ENCODE measurements at places on chromosomes 2 and 18.

DNA sequence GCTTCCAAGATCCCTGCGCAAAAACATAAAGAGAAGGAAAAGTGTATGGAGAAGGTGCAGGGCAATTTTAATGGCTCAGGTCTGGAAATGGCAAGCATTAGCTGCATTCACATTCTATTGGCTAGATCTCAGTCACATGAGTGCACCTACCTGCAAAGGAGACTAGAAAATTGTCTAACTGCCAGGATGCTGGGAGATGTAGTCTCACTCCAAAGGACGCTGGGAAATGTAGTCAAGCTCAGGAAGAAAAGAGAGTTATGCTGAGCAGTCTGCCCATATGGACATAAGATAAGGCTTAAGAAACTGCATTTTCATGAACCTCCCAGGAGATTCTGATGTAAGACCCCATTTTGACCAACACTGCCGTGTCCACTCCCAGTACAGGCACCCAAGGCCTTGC is 9.5 kb upstream of the KLHL29 start:
- DNase-seq: no peak
- H3K27me3 ChIP-seq: no peaks in the 10 kb centered on the region
- no peaks in the 10 kb centered on the region for H3K36me3 ChIP-seq
- H3K27ac ChIP-seq: no peak overlapping the region
- no peaks in the 10 kb centered on the region for H3K4me1 ChIP-seq
- no peak overlapping the region for H3K4me3 ChIP-seq

DNA sequence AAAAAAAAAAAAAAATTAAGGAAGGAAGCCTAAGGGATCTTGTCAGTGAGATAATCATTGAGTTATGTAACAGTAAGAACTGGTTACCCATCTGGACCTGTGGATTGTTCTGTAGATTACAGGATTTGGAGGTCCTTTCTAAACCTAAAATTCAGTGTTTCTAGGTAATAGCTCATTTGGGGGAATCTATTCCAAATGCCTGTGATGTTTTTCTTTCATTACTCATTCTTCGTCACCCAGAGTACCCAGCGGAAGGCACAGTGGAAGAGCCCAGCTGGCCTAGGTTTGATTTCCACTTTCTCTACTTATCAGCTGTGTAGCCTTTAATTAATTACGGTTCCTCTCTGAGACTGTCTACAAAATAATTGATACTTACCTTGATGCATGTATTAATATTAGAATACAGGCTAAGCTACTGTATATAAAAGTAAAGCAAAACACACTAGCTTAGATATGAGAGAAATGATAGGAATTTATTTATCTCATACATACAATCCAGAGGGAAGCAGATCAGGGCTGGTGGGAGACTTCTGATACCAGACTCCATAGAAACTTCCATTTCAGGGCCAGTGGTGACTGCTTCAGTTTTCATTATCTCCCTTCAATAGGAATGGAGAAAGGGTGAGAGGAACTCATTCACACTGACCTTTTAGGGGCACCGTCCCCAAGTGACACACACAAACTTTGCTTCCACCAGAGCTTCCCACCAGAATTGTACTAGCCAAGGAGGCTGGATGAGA is 115.8 kb upstream of the NOSTRIN start:
- no peaks in the 10 kb centered on the region for H3K4me1 ChIP-seq
- H3K4me3 ChIP-seq: no peak overlapping the region
- no peaks in the 10 kb centered on the region for H3K27me3 ChIP-seq

GRCh38 chr18:63189817-63190216 is 129.8 kb downstream of the BCL2 start:
- DNase-seq: no peak
- no peak overlapping the region for H3K27ac ChIP-seq
- no peak overlapping the region for H3K4me3 ChIP-seq
- peaks cover 19% of the 10 kb centered on the region for H3K4me1 ChIP-seq
- peaks cover 2% of the 10 kb centered on the region for H3K36me3 ChIP-seq

DNA sequence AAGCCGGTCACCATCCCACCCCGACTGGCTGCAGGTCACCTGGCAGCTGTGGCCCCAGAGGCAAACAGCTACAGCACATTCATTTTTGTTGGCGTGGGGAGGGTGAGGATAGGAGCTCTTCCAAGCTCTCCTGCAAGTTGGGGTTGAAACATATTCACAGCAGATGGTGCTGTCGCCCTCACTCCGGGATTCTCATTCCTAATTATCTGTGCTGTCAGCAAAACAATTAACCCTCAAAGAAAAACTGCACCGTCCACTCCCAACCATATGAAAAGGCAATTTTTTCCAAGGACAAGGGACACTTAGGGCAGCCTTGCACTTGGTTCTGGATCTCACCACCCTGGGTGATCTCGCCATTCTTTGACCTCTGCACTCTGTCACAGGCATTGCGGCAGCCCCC is 68.6 kb downstream of the ZBTB7C start:
- H3K27ac ChIP-seq: no peak overlapping the region
- peaks cover 3% of the 10 kb centered on the region for H3K27me3 ChIP-seq
- no peaks in the 10 kb centered on the region for H3K36me3 ChIP-seq
- no peak overlapping the region for H3K4me3 ChIP-seq
- DNase-seq: no peak

GRCh38 chr2:221572821-221573429 is 821 bp upstream of the EPHA4 start:
- H3K36me3 ChIP-seq: no peaks in the 10 kb centered on the region
- peaks cover 13% of the 10 kb centered on the region for H3K27me3 ChIP-seq
- H3K4me3 ChIP-seq: peak overlapping the region; percentile 84

DNA sequence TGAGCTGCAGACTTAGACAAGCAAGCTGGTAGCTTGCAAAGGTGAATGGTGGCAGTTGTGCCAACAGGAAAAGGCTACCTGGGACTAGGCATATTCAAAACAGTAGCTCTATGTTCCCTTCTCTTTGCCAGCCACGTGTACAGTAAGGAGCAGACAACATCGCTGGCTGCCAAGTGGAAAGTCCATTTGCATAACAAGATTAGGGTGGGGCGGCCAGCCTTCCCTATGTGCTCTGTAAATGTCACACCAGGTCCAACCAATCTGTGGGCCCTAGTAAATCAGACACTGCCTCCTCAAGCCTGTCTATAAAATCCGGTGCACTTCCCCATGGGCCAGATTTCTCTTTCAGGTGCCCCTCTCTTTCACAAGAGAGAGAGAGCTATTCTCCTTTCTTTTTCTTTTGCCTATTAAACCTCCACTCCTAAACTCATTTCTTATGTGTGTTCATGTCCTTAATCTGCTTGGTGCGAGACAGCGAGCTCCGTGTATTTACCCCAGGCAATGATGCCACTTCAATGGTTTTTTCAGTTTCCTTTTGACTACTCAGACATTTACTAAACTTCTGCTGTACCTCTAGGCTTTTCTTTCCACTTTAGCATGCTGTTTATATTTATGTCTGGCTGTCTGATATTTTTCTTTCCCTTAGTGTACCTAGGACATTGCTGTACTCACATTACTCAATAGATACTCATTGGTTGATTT is 297.4 kb upstream of the GCFC2 start:
- no peaks in the 10 kb centered on the region for H3K27me3 ChIP-seq
- no peaks in the 10 kb centered on the region for H3K36me3 ChIP-seq
- H3K4me1 ChIP-seq: no peaks in the 10 kb centered on the region
- no peak overlapping the region for H3K27ac ChIP-seq
- no peak overlapping the region for H3K4me3 ChIP-seq
- no peak for DNase-seq

GRCh38 chr2:187689372-187689771 is 135.1 kb upstream of the TFPI start:
- no peak overlapping the region for H3K4me3 ChIP-seq
- no peak for DNase-seq
- H3K27ac ChIP-seq: no peak overlapping the region
- H3K27me3 ChIP-seq: no peaks in the 10 kb centered on the region

- H3K27me3 ChIP-seq: no peaks in the 10 kb centered on the region
- DNase-seq: no peak
- H3K4me3 ChIP-seq: no peak overlapping the region
- no peak overlapping the region for H3K27ac ChIP-seq
Observed at GRCh38 chr2:161337247-161337646, 29.0 kb downstream of the PSMD14 start.

- DNase-seq: no peak
- H3K36me3 ChIP-seq: no peaks in the 10 kb centered on the region
- H3K27ac ChIP-seq: no peak overlapping the region
Observed at GRCh38 chr2:71787476-71788185, 334.3 kb downstream of the DYSF start.

DNA sequence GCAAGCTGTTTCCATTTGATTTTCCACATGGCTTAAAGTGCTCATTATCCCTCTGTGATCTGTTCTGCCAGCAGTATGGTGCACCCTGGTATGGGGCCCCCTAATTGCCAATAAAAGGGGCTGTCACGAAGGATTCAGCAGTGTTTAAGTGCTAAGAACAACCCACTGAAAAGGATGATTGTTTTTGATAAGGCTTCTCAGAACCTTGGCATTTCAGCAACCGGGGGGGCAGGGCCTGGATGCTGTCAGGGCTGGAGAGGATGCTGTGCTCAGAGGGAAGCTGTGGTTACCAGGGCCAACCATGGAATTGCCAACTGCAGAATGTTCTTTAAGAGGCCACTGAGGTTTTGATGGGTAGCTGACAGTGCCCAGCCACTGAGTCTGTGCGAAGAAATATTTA is 117.8 kb downstream of the CTIF start:
- H3K27me3 ChIP-seq: no peaks in the 10 kb centered on the region
- no peak overlapping the region for H3K4me3 ChIP-seq
- H3K36me3 ChIP-seq: no peaks in the 10 kb centered on the region

DNA sequence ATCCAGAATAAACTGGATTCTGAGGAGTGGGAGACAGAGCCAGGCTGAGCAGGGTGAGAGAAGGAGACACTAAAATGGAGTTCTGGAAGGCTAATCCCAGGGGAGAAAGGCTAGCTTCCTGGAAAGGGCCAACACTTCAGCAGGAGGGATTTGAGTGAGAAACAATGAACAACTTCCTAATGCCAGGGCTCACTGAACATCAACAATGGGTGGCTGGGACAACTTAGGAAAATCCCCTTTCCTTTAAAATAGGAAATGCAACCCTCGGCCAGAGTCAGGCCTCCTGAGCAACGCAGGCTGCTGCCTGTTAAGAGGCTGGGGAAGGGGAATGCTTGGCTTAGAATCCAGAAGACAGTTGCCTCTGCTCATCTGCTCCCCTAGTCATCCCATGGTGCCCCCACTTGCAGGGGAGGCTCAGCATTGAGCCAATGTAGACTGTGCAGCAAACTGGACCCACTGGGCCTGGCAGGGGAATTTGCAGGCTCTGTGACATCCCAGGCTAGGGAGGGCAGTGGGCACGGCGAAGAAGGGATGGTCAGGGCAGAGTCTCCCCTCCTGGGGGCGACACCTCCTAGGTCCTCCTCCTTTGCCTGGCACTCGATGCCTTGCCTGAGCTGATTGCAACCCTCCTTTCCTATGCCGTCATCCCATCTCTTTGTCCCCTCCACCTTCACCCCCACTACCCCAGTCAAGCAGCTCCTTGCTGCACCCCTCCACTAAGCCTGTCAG is 182.5 kb downstream of the TNS1 start:
- no peaks in the 10 kb centered on the region for H3K4me1 ChIP-seq
- no peak overlapping the region for H3K4me3 ChIP-seq
- H3K27me3 ChIP-seq: no peaks in the 10 kb centered on the region
- H3K27ac ChIP-seq: no peak overlapping the region

DNA sequence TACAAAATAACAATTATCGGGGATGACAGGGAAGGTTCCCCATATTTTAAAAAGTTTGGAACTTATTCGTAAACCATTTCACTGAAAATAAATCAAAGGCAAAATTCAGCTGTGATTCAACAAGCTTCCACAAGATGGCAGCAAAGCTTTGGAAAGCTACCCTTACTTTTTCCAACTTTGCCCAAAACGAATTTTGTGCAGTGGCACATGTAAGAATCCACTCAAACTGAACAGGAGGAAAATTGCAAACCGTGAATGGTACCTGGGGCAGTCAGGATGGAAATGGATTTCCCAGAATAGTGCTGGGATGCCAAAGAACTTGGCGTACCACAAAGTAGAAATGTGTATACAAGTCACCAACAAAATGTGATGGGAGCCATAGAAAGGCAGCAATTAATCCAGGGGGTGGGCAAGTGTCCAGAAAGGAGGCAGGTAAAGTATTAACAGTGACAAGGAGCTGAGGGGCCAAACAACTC is 10.7 kb downstream of the RPL31 start:
- no peak overlapping the region for H3K27ac ChIP-seq
- DNase-seq: peak; percentile 61
- H3K27me3 ChIP-seq: no peaks in the 10 kb centered on the region
- H3K36me3 ChIP-seq: peaks cover 28% of the 10 kb centered on the region
- H3K4me3 ChIP-seq: no peak overlapping the region

- H3K27me3 ChIP-seq: peaks cover 22% of the 10 kb centered on the region
- DNase-seq: no peak
- H3K36me3 ChIP-seq: no peaks in the 10 kb centered on the region
- H3K4me3 ChIP-seq: no peak overlapping the region
- peaks cover 2% of the 10 kb centered on the region for H3K4me1 ChIP-seq
- H3K27ac ChIP-seq: no peak overlapping the region
Observed at GRCh38 chr18:57807336-57808117, 4.4 kb upstream of the ATP8B1 start.

DNA sequence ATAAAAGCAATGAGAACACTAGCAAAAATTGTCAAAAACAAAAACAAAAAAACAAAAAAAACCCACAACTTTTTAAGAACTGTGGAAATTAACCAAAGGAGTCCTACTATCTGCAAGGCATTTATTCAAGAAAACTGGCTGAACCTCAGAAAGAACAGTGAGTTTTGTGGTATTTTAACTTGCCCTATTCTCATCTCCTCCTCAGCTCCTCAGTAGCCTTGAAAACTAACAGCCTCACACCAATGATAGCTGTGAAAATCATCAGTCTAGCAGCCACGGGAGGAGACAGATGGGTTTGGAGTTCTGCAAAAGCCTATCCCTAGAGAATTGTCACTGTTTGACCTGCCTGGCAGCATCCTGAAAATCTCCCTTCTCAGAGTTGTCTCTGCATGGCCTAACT is 20.1 kb upstream of the DNER start:
- no peaks in the 10 kb centered on the region for H3K27me3 ChIP-seq
- H3K27ac ChIP-seq: no peak overlapping the region
- no peaks in the 10 kb centered on the region for H3K36me3 ChIP-seq

GRCh38 chr2:12131975-12132374 is 385.5 kb downstream of the LPIN1 start:
- H3K27ac ChIP-seq: peak overlapping the region; percentile 18
- H3K36me3 ChIP-seq: no peaks in the 10 kb centered on the region
- H3K4me1 ChIP-seq: peaks cover 28% of the 10 kb centered on the region
- H3K4me3 ChIP-seq: no peak overlapping the region
- no peak for DNase-seq

GRCh38 chr2:105803773-105804172 is 59.1 kb downstream of the NCK2 start:
- peaks cover 14% of the 10 kb centered on the region for H3K36me3 ChIP-seq
- no peak for DNase-seq

GRCh38 chr2:54353216-54353615 is 97.2 kb upstream of the TSPYL6 start:
- no peak overlapping the region for H3K27ac ChIP-seq
- DNase-seq: no peak
- no peaks in the 10 kb centered on the region for H3K4me1 ChIP-seq
- no peaks in the 10 kb centered on the region for H3K27me3 ChIP-seq

GRCh38 chr2:105814291-105814940 is 69.7 kb downstream of the NCK2 start:
- no peaks in the 10 kb centered on the region for H3K27me3 ChIP-seq
- DNase-seq: no peak
- H3K4me3 ChIP-seq: no peak overlapping the region
- peaks cover 67% of the 10 kb centered on the region for H3K4me1 ChIP-seq

All from CD4-positive, alpha-beta T cell (primary cell).